Osteocyte (in vitro differentiated cells): ENCODE measurements at places on chromosomes 4 and X. TPM values are rescaled to one million over a fixed set of nuclear protein-coding genes. Genes with fewer than 3 reads are reported as not detected.
A peak's percentile ranks its signal among the peaks of the same experiment; 100 is the strongest.

FGFBP2 gene
- not detected in 2 replicates for total RNA-seq

MAGEA9B gene
- not detected in 2 replicates for total RNA-seq

ADGRG4 gene
- total RNA-seq, result 0.13 and 0.16 TPM in 2 replicates

DNA sequence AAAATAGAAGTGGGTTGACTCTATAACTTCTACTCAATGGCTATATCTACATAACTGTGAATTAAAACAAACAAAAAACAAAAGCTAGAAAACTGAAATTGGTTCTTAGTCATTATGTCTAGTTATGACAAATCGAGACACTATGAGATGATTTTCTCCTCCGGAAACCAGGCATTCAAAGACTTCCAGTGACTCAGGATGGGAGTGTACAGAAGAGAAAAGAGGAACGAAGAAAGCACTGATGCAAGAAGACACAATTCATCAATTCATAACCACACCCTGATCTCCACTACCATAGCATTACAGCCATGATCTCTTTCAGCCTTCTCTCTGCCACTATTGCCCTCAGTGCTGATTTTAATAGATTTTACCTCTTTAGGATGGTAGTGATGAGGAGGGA lies 253.6 kb downstream of the CBLL2 start:
- H3K27ac ChIP-seq, result no peak overlapping the region
- peaks cover 3% of the 10 kb centered on the region for H3K27me3 ChIP-seq

DNA sequence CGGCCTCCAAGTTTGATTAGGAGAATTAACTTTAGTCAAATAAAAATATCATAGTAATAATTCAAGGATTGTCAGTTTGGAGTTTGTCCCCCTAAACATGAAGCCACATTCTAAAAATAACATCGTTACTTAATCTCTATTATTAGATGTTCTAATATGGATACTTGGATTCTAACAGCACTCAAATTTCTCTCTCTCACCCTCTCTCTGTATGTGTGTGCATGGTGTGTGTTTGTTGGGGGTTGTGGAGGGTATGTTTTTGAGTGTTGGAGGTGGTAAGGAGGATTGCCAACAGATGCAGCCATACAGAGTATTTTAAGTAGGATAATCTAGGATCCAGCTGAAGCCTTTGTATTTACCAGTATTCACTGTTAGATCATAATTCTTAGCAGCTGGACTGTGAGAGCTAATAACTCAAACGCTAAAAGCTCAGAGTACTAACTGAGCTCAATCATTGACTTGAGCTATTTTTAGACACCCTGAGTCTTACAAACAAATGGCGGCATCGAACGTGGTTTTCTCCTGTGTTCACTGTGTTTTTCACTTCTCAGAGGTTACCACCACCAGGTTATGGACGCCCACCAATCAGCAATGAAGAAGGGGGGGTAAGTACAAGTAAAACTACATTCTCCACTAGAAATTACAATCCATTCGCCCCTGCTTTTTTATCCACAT lies 8.8 kb downstream of the ENAM start:
- no peak for DNase-seq
- H3K4me3 ChIP-seq, result no peak overlapping the region
- H3K27me3 ChIP-seq, result no peaks in the 10 kb centered on the region
- peaks cover under 1% of the 10 kb centered on the region for H3K4me1 ChIP-seq

ANXA3 gene
- total RNA-seq, result 0.97 and 1.0 TPM in 2 replicates

DNA sequence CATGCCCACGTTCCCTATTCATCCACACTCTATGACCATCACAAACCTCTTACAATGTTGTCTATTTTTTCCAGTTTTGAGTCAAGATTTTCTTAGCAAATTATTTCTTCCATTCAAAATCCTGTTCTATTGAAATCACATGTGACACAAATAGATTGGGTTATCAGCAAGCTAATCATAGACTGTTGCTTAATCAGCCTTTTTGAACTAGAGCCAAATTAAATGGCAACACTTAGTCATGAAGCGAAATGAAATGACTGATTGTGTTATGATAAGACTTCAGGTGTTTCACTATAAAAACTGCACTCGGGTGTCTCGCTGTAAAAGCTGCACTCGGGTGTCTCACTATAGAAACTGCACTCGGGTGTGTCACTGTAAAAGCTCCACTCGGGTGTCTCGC lies 890.0 kb upstream of the FRG1 start:
- no peak overlapping the region for H3K27ac ChIP-seq

RPS6KA6 gene
- 2.2 and 2.3 TPM in 2 replicates for total RNA-seq

DNA sequence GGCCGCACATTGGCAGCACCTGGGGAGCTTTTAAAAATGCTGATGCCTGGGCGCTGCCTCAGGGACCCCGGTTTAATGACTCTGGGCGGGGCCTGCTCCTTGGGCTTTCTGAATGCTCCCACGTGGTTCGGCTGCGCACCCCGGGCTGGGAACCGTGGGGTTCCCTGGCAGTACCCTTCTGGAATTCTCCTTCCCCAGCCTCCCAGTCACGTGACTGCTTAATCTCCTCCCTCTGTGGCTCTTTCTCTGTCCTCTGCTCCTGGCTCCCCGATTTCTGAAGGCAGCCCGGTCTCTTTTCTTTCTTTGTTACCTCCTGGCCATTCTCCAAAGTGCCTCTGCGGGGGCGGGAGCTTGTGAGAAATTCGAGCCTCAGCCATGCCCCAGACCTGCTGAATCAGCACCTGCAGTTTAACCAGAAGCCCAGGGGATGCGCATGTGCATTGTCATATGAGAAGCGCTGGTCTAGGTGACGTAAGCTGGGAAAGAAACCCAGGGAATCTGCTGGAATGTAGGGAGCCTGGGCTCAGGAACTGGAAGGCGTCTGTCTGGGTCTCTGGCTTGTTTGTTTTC lies 16.6 kb downstream of the CLCN4 start:
- H3K36me3 ChIP-seq, result no peaks in the 10 kb centered on the region
- H3K27ac ChIP-seq, result no peak overlapping the region
- no peaks in the 10 kb centered on the region for H3K27me3 ChIP-seq

DNA sequence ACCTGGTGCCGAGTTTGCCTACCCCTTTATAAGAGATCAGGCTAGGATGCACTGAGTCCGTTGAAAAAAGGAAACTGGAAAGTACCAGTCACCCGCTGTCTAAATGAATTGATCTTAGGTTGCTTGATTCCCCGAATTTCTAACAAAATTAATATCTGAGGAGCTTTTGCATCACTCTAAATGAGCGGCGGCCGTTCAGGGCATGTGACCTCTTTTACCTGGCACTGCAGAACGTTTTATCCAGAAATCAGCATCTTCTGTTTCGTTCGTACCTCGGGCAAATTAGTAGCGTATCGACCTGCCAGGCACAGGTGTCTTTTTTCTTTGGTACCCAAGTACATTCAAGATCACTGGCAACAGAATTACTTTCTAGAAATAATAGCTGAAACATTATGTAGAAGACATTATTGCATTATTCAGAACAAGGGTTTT lies 876 bp downstream of the KLHL2 start:
- H3K27me3 ChIP-seq, result no peaks in the 10 kb centered on the region
- peak overlapping the region; percentile 61 for H3K27ac ChIP-seq
- DNase-seq, result no peak
- H3K4me3 ChIP-seq, result peak overlapping the region; percentile 82

DNA sequence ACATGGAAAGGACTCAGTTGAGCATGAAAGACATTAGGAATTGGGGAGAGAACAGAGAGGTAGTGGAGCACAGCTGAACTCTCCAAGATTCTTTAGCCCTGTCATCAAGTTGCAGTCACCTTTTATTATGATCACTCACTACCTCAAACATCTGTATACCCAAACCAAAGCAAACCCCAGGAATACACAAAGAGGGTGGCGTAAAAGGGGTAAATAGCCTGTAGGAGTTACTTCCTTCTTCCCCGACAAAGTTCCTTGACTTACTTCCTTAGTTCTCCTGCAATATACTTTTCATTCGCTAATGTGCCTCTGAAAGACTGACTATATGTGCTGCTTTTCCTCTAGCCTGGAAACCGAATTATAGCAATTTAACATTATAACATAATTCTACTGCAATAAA lies 159.9 kb downstream of the SPRY1 start:
- H3K27me3 ChIP-seq, result no peaks in the 10 kb centered on the region
- no peaks in the 10 kb centered on the region for H3K36me3 ChIP-seq
- H3K27ac ChIP-seq, result peak overlapping the region; percentile 95
- DNase-seq, result no peak

- H3K27me3 ChIP-seq, result no peaks in the 10 kb centered on the region
- H3K4me1 ChIP-seq, result peaks cover 2% of the 10 kb centered on the region
- DNase-seq, result no peak
- no peak overlapping the region for H3K27ac ChIP-seq
These were observed 82.8 kb upstream of the VEGFC start for GRCh38 chr4:176875446-176875930.

DNA sequence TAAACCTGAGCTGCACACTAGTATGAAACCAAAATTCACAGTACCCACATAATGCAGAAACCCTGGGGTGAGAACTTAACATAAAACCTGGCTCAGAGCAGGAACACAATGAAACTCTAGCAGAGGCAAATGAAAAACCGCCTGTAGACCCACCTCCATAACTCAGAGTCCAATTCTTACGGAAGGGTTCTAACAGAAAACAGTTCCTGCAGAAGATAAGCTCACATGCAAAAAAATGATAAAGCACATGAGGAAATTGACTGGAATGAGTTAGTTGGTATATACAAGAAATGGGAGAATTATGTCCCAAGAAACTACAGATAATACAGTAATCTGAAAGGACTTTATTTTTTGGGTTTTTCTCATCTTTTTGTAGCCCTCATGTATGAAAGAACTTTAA lies 14.7 kb downstream of the RTL9 start:
- peaks cover 1% of the 10 kb centered on the region for H3K27me3 ChIP-seq
- H3K4me3 ChIP-seq, result no peak overlapping the region
- no peak overlapping the region for H3K27ac ChIP-seq
- H3K36me3 ChIP-seq, result no peaks in the 10 kb centered on the region
- H3K4me1 ChIP-seq, result peaks cover 1% of the 10 kb centered on the region

MUC7 gene
- not detected in 2 replicates for total RNA-seq

DNA sequence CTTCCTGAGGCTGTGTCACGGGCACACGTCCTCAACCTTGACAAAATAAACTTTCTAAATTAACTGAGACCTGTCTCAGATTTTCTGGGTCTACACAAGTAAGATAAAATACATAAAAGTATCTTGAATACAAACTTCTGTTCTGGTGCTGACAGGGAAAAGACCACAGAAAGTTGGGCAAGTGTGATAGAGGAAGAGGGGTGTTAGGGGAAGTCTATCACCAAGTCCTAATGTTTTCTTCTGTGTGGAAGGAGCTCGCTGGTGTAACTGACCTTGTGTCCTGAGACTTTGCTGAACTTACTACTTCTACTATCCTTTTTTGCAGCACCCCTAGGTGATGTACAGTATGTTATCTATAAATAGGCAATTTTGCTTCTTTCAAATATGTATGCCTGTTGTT lies 97.0 kb upstream of the STIM2 start:
- H3K36me3 ChIP-seq, result peaks cover 24% of the 10 kb centered on the region
- no peak for DNase-seq
- no peaks in the 10 kb centered on the region for H3K27me3 ChIP-seq
- no peak overlapping the region for H3K4me3 ChIP-seq
- no peak overlapping the region for H3K27ac ChIP-seq

DNA sequence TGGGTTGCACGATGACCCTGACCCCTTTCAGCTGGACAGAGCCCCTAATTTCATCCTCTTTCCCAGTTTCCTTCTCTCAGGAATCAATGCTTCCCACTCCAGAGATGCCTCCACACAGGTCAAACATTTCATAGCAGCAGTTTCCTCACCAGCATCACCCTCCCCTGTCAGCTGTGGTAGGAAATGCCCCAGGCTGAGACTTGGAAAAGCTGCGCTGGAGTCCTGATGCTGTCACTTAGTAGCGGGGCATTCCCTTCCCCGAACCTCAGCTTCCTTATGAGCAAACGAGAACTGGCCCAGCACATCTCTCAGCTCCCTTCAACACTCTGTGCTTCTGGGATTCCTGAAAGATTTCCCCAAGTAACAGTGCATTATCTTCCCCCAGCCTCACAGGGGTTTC lies 2.7 kb downstream of the GJB1 start:
- no peak overlapping the region for H3K27ac ChIP-seq
- H3K36me3 ChIP-seq, result no peaks in the 10 kb centered on the region
- no peak for DNase-seq

UGT2B17 gene
- total RNA-seq, result not detected in 2 replicates

- H3K27me3 ChIP-seq, result no peaks in the 10 kb centered on the region
These were observed 347.3 kb downstream of the SPRY1 start for GRCh38 chr4:123743848-123744247.

SYNPO2 gene
- 3.2 and 4.1 TPM in 2 replicates for total RNA-seq

- no peak overlapping the region for H3K27ac ChIP-seq
- H3K4me1 ChIP-seq, result no peaks in the 10 kb centered on the region
- H3K27me3 ChIP-seq, result peaks cover 5% of the 10 kb centered on the region
- no peak for DNase-seq
These were observed 51.7 kb upstream of the CHRNA9 start for GRCh38 chr4:40283413-40283812.

- no peak for DNase-seq
- no peaks in the 10 kb centered on the region for H3K36me3 ChIP-seq
- H3K4me1 ChIP-seq, result no peaks in the 10 kb centered on the region
- peaks cover 22% of the 10 kb centered on the region for H3K27me3 ChIP-seq
These were observed 337.3 kb upstream of the HS3ST1 start for GRCh38 chr4:11765849-11766453.

HMX1 gene
- total RNA-seq, result 3.2 and 3.5 TPM in 2 replicates

- H3K4me1 ChIP-seq, result peaks cover 47% of the 10 kb centered on the region
- no peak for DNase-seq
- H3K27me3 ChIP-seq, result no peaks in the 10 kb centered on the region
- peak overlapping the region; percentile 99 for H3K27ac ChIP-seq
These were observed 848 bp downstream of the ACSL4 start for GRCh38 chrX:109732017-109732801.

MCTS1 gene
- total RNA-seq, result 32.6 and 43.8 TPM in 2 replicates

- H3K27ac ChIP-seq, result peak overlapping the region; percentile 88
- H3K36me3 ChIP-seq, result no peaks in the 10 kb centered on the region
- H3K4me1 ChIP-seq, result peaks cover 34% of the 10 kb centered on the region
- DNase-seq, result no peak
These were observed 130.1 kb downstream of the CEP135 start for GRCh38 chr4:56078866-56079265.

DNA sequence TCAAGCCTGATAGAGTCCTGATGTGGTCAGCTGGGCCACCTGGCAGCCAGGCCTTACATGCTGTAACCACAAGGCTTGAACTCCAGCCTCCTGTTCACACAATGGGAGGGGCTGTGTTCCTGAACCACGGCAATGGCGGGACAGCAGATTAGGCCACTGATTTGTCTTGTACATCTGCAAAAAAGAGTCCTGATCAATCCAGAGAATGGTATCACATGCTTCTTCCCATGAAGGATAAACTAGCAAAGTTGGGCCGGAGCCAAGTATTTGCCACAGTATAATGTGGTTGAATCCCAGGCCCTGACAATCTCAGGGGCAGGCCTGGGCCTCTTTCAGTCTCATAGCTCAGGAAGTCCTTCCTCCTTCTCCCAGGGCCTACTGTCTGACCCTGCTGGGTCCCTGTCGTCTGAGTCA lies 2182.5 kb upstream of the AGA start:
- DNase-seq, result no peak
- no peaks in the 10 kb centered on the region for H3K27me3 ChIP-seq
- H3K36me3 ChIP-seq, result no peaks in the 10 kb centered on the region
- peak overlapping the region; percentile 88 for H3K27ac ChIP-seq

DNA sequence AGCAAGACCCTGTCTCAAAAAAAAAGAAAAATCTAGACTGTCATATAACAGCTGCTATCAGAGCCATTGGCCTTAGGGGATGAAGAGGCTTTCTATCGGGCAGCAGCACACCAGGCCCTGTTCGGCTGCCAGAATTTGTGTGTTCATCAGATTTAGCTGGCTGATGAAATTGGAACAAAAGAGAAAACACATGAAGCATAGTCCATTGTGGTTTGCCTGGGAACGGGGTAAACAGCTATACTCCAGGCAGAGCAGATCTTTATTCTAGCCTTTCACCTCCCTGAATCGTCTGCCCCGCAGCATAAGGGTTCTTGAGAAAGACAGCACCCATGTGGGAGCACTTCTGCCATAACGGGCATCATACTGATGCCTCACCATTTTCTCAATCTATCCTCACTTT lies 11.6 kb downstream of the TKTL1 start:
- no peaks in the 10 kb centered on the region for H3K27me3 ChIP-seq
- H3K4me3 ChIP-seq, result no peak overlapping the region
- H3K4me1 ChIP-seq, result no peaks in the 10 kb centered on the region
- no peak overlapping the region for H3K27ac ChIP-seq
- DNase-seq, result no peak
